ENCODE measurements at places on chromosomes 6 and 20.

DNA sequence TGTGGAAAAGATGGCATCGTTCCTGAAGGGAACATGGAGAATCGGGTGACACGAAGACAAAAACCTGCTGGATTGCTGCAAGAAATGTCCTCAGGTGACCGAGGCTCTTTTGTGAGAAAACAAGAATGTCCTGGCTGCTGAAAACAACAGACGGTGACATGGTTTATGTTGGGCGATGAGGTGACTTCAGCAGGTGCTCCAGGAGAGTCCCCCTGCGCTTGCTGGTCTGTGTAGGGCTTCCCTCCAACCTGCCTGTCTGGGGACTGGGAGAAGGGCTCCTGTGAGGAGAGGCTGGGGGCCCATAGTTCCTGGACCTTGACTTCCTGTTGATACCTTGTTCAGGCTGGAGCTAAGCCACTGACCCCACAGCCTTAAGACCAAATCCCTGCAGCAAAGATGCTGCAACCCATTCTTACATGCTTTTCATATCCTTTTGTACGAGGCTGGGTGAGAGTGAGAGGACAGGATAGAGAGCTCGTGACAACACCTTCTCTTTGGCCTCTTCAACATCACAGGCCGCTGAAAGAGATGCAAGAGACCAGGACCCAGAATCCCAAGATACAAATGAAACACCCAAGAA, 134.8 kb downstream of the CD83 start:
- DNase-seq = no peak

GRCh38 chr6:31397901-31398525, 5.4 kb upstream of the MICA start:
- no peak for DNase-seq

DNA sequence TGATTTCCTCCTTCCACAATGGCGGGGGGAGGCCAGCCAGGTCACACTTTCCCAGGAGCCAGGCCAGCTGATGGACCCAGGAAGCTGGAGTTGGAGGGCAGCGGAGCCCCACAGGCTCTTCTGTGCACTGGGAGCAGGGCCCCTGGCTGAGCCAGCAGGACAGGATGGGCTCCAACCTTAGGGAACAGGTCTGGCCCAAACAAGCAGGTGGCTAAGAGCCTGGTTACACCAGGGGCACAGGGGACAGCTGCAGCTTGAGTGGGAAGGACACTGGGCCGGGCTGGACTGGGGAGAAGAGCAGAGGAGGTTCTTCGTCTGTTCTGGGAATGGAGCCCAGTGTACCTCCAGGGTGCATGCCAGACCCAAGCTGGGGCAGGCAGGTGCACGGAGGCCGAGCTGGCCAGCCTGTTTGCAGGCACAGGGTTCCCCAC, 102.3 kb downstream of the DLL1 start:
- DNase-seq = no peak

DNA sequence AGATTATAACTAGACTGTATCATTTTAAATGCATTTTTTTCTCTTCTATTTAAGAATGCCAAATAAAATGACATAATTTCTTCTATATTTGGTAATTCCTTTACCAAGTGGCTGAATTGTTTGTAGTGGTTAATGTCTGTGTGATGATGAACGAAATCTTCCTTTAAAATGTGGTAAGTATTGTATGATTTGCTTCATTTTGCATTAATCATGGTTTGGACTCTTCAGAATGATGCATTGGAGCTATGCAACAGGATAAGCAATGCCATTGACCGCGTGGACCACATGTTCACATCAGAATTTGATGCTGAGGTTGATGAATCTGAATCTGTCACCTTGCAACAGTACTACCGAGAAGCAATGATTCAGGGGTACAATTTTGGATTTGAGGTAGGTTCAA, 99.6 kb downstream of the MAP3K4 start:
- no peak for DNase-seq

GRCh38 chr20:38840894-38841470, 35.5 kb downstream of the PPP1R16B start:
- no peak for DNase-seq

- DNase-seq = no peak
Observed at GRCh38 chr6:166673309-166673708, 46.3 kb upstream of the RPS6KA2 start.

- DNase-seq = no peak
Observed at GRCh38 chr6:110392727-110393126, 22.6 kb downstream of the DDO start.

GRCh38 chr6:7673063-7673536, 52.8 kb upstream of the BMP6 start:
- DNase-seq = no peak

DNA sequence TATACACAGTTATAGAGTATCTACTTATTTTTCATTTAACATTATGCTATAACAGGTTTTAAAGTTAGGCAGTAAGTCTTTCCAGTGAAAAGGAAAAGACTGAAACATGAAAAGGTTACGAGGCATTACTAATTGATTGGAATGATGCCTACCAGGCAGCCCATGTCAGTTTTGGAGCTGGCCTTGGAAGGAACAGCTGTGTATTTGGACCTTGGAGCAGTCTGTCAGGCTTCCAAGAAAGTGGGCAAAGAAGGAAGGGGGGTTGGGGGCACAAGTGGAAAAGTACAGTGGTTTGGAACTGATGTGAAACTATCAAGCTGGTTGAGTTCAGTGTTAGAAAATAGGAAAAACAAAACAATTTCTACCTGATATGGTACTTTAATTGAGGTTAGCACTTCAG, 41.7 kb downstream of the SLC16A10 start:
- DNase-seq = no peak

- DNase-seq = no peak
Observed at GRCh38 chr20:58803533-58803932, 47.2 kb downstream of the GNAS-AS1 start.

DNA sequence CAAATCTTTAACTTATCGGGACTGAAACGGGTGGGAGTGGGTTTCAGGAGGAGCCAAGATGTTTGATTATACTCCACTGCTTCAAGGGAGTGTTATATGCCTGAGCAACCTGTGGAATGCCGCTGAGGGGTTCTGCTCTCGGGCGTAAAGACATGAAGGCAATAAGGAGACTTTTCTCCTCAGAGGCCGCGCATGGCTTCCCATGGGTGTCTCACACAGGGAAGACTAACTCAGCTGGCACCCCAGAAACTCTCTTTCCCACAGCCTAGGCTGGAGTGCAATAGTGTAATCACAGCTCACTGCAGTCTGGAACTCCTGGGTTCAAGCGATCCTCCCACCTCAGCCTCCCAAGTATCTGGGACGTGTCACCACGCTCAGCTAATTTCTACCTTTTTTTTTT, 5.1 kb upstream of the C20orf141 start:
- DNase-seq = no peak

- no peak for DNase-seq
Observed at GRCh38 chr6:22929311-22929985, 360.1 kb downstream of the HDGFL1 start.

- no peak for DNase-seq
Observed at GRCh38 chr20:31542201-31542842, 28.1 kb downstream of the HM13 start.

GRCh38 chr6:71454056-71454455, 165.4 kb downstream of the OGFRL1 start:
- no peak for DNase-seq

GRCh38 chr20:63234693-63235398, 859 bp upstream of the BIRC7 start:
- no peak for DNase-seq

DNA sequence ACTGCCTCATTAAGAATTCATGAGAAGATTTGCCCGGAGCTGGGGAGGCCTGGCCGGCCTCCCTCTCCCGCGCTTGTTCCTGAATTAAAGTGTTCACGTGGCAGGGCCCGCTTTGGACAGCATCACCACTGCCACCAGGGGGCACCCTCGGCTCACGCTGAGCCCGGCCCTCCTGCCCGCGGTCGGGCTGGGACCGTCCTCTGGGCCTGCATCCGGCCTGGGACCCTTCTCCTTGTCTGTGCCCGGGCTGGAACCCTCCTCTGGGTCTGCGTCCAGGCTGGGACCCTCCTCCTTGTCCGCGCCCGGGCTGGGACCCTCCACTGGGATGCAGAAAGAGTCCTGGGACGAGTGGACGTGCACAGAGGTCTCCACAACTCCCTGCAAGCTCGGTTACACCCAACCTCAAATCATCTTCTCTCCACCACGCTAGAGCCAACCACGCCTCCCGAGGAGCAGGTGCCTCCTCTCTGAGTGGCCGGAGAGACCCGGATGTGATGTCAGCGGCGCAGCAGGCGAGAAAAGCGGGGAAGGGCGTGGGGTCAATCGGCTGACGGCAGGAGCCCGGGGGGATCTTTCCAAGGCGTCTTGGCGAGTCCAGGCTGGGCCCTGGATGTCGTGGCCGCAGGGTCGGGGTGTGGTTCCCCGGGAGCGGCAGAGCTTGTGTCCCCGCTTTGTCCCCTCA, 50.9 kb upstream of the DACT2 start:
- DNase-seq = peak; percentile 82

DNA sequence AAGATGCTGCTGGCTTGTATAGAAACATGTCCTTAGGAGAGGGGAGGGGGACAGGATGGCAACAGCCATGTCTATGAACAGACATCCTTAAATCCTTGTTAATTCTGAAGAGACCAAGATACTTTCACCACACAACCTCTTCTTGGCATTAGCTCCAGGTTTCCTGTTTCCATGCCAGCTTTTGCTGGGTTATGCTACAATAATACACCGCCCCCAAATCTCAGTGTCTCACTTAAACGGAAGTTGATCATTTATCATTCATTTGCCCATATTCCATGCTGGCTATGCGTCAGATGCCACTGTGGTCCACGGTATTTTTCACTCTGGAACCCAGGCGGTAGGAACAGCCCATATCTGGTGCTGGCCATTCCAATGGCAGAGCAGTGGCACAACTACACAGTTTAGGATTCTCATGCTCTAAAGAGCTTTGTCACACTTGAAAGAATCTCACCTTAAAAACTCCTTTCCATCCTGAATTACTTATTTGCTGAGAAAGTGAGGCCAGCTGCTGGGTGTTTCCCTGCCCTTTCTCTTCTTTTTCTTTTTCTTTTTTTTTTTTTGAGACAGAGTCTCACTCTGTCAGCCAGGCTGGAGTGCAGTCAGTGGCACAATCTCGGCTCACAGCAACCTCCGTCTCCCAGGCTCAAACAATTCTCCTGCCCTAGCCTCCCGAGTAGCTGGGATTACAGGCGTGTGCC, 3.7 kb upstream of the RNASET2 start:
- DNase-seq = no peak

GRCh38 chr20:45848421-45848820, 8.8 kb downstream of the ACOT8 start:
- DNase-seq = no peak

- no peak for DNase-seq
Observed at GRCh38 chr6:112308476-112308875, 38.7 kb upstream of the RFPL4B start.

DNA sequence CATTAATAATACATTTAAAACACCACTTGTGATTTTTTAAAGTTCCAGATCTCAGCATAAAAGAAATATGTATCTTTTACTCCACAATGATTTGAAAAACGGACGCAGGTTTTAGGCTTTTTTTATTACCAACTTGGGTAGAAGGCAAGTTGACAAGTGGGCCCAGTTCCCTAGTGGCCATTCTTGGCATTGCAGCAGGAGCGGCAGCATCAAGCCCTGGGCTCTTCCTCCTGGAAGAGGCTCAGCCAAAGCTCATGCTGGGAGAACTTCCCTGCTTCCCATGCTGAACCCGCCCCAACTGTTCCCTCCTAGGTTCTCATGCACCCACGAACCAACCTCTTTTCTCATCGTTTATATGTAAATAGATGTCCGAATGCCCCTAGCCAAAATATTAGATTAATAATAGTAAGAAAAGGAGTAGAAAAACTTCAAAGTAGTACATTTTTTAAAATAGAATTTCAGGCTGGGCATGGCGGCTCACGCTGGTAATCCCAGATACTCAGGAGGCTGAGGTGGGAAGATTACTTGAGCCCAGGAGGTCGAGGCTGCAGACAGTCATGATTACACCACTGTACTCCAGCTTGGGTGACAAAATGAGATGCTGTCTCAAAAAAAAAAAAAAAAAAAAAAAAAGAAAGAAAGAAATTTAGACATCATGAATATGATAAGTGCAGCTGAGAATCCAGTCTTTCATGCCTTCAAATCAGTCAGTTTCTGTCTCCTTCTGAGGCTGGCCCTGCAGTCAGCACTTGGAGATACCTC, 18.2 kb upstream of the MYB start:
- DNase-seq = peak; percentile 64

- no peak for DNase-seq
Observed at GRCh38 chr20:54123587-54124180, 50.1 kb downstream of the CYP24A1 start.

DNA sequence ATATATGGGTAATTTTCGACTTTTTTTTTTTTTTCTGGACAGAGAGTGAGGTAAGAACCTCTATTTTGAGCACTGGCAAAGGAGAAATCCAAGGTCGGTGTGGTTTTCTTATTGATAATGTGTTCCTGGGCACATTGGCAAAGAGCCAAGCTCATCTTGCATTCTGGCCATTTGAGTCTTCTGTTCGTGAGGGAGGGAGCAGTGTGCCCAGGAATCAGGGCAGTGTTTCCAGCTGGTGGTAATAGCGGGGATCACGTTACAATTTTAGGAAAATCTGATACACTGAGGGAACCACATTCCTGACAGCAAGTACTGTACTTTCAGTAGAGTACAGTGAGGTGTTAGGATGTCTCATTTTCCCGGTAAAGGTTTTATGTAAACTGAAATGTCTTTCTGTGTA, 442.3 kb upstream of the MAP3K7 start:
- no peak for DNase-seq

GRCh38 chr6:135902756-135903331, 51.3 kb downstream of the PDE7B start:
- no peak for DNase-seq

DNA sequence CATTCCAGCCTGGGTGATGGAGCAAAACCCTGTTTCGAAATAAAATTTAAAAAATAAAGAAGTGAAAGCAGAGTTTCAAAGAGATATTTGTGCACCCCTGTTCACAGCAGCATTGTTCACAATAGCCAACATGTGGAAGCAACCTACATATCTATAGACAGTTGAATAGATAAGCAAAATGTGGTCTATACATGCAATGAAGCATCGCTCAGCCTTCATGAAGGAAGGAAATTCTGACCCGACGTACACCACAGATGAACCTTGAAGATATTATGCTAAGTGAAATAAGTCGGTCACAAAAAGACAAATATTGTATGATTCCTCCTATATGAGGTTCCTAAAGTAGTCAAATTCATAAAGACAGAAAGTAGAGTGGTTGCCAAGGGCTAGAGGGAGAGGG, 6.5 kb upstream of the NCOA6 start:
- DNase-seq = no peak

DNA sequence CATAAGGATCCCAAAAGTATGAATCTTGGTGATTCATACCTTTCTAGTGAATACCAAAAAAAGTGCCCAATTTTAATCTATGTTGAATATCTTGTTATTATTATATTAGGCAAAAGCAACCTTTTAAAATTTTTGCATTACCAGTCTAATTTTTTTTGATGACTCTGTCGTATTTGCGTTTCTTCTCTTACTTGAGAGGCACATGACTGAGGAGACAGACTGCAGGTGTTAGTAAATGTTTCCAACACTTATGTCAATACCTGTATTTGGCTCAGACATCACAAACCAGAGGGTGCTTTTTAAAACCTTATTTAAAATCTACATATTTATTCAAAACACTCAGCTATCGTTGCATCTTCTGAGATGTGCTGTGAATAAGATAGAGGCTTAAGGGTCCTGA, 27.1 kb downstream of the ID4 start:
- DNase-seq = no peak

All from stimulated activated CD4-positive, alpha-beta T cell treated with anti-CD3 and anti-CD28 coated beads, Interleukin-2, amount 100 ng/mL, for 24 hours (primary cell).